M059J (cell line): ENCODE measurements at places on chromosomes 1 and 21.
A peak's percentile ranks its signal among the peaks of the same experiment; 100 is the strongest.

DNA sequence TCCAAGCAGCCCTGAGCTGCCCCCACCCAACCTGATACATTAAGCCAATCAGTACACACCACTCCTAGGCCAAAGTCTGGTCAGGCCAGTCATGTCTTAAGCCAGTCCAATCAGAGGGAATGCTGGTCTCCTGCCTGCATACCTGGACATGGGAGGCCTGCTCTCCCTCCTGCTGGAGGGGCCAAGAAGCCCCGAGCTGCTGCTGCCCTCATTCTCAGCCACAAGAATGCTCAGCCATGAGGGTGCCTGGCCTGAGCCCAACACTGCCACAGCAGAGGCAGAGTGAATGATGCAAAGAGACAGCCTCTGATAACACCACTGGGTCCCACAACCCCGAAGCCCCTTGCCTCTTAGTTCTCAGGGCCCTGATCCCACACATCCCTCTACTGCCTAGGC is 23.0 kb downstream of the CHD5 start:
- DNase-seq = peak; percentile 48

GRCh38 chr1:222950892-222951291 is 136.1 kb downstream of the DISP1 start:
- peak; percentile 27 for DNase-seq

DNA sequence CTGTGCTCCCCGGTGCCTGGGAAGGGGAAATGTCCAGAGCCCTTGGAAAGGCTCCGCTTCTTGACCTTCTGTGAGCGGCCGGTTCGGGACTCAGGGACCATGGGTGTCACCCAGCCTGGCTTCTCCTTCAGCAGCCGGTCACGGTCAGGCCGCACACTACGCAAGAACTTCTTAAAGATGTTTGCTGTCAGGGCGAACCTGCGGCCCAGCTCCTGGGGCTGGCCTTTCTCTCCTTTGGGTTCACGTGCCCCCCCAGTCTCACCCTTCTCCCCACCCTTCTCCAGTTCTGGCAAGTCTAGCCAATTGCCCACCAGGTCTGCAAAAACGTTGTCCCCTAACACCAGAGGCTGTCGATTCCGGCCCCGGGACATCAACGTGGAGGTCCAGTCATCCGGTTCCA is 12.1 kb downstream of the INKA2 start:
- DNase-seq = no peak

DNA sequence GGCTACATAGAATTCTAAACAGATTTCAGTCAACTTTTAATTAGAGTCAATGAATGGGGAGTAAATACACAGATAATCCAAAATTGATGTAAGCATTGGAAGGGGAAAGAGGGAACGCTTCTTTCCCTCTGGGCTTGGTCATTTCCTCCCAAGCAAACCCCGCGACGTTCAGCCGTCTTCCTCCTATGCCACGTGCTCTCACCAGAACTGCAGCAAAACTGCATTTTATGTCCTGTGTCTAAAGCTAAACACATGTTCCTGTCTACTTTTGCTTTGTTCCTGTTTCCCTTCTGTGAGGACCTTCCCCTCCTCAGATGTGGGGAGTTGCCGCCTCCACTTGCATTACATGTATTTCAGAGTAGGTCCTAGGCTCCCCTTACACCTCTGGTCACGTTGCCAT is 27.2 kb downstream of the UTP25 start:
- no peak for DNase-seq

DNA sequence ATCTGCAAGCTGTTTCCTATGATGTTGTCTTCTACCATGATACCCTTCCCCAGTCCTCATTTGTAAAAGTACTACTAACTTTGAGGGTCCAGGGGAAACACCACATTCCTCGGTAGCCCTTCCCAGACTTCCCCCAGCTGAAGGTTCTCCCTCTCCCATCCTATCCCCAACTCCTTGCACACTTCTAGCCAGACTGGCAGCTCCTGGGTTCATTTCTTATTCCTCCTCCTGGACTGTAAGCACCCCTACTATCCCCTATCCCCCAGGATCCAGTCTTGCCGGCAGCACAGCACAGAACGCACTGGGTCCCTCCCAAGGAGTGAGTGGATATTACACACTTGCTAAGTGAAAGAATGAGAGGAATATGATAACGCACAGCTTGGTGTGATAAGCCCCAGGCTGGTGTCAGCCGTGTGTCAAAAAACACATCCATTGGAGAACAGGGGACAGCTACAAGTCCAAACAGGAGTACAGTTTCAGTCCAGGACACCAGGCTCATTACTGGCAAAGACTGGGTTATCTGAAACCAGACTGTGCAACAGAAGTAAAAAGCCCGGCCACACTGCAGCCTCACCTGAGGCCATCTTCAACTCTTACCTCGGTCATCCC is 100.2 kb downstream of the SSBP3 start:
- no peak for DNase-seq

GRCh38 chr1:107669996-107670395 is 295.0 kb downstream of the VAV3 start:
- peak; percentile 92 for DNase-seq

DNA sequence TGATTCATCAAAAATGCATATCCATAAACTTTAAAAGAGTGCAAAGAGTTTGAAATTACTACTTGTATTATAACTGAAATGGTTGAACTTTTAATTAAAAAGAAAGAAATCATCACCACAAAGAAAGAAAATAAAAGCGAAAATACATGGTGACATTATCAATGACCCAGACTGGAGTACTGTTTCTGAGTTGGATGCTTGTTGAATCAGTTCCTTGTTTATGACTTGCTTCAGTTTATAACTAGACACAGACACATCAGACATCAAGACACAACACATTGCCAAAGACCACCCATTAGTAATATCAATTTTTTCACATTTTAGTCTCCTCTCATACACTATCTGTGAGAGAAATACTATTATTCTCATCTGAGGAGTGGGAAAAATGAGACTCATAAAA is 293.0 kb downstream of the MRPL39 start:
- DNase-seq = no peak

DNA sequence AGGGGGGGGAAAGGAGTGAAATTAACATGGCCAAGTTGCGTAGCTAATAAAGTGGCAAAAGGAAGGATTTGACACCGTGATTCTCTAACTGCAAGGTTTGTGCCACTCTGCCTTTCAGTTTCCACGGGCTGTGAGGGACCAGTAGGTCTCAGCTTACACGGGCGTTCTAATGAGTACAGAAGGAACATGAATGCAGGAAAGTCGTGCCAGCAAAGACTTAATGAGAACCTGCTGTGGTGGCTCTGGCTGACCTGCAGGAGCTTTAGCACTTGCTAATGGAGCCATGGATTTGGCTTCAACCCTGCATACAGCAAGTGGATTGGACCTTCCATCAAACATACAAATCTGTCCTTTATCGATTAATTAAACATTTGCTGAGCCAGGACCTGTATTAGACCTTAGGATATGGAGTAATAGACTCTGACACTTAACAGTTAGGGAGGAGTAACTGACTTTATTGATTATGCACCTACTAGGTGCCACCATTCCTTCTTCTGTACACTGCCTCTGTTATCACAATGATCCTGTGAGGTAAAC is 15.1 kb upstream of the PITHD1 start:
- no peak for DNase-seq

DNA sequence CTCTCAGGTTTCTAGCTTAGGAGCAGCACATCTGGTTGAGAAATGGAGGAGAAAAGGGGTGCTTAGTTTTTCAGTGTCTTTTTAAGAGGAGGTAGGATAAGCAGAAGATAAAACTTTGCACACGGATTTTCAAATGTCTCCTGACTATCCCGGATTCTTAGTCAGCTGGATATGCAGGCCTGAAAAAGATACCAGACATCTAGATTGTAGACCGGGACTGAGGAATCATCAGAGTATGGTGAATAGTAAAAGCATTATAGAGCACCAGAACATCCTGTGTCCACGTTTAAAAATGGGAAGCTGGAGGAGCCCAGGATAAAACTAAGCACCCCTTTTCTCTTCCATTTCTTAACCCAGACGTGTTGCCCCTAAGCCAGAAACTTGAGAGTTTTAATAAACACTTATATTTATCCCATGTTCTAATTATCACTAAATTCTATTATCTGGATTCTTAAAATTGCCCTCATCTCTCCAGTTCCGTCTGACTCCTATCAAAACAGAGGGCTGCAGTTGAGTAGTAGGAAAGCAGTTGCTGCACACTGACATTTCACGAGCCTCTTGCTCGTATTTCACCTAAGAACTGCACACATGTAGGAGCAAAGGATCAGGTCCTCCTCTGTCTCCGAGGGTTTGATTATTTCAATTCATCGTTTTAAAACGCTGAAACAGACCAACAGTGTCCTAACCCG is 609 bp downstream of the PIGK start:
- peak; percentile 44 for DNase-seq

DNA sequence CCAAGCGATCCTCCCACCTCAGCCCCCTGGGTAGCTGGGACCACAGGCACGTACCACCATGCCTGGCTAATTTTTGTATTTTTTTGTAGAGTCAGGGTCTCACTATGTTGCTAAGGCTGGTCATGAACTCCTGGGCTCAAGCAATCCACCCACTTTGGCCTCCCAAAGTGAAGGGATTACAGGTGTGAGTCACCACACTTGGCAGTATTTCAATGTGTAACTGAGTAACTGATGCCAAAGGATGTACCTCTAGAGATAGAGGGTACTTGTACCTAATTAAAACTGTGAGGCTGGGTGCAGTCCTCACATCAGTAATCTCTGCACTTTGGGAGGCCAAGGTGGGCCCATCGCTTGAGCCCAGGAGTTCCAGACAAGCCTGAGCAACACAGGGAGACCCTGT is 258.7 kb upstream of the DMRTA2 start:
- peak; percentile 61 for DNase-seq

- no peak for DNase-seq
These were observed 57.1 kb downstream of the TGFB2 start for GRCh38 chr1:218401998-218402785.

DNA sequence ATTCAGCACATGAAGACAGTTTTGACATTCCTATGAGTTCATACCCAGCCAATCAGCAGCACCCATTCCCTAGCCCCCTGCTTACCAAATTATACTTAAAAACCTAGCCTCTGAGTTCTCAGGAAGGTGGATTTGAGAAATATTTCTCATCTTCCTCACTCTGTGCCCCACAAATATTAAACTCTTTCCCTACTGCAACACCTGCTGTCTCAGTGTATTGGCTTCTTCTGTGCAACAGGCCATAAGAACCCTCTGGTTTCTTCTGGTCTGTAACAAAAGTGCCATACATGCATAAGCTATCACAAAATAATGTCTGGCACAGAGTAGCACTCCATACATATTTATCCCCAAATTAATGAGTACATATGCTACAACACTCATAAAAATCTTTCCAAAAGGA is 387.4 kb upstream of the CAMK1G start:
- DNase-seq = no peak

GRCh38 chr21:29034678-29035077 is 10.2 kb downstream of the USP16 start:
- DNase-seq = no peak

GRCh38 chr1:89822109-89822962 is 1.5 kb downstream of the LRRC8D start:
- no peak for DNase-seq

GRCh38 chr1:18556364-18556763 is 74.3 kb upstream of the PAX7 start:
- peak; percentile 41 for DNase-seq

DNA sequence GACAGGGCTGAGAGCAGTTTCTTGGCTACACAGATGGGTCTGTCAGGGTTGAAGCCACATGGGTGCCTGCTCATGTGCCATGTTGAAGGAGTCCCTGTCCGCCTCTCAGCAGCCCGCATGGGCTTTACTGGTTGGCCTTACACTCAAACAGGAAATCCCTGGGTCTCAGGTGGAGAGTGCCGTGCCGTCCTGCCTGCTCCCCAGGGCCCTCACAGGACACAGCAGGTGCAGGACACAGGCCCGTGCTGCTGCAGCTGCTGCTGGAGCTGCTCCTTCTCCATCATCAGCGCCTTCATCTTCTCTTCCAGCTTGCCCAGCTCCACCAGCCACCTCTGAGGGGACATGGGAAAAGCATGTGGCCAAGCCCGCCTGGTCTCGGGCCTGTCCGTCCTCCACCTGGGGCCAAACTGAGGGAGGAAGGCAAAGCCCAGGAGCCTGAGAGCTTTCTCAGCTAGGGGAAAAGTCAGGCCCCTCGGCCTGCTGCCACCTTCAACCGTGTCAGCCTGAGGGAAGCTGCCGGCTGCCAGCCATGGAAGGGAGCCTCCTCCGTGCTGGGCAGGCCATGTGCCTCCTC is 5.5 kb downstream of the SLFNL1 start:
- DNase-seq = no peak

- DNase-seq = no peak
These were observed 5.6 kb upstream of the OR6K2 start for GRCh38 chr1:158706096-158706495.

DNA sequence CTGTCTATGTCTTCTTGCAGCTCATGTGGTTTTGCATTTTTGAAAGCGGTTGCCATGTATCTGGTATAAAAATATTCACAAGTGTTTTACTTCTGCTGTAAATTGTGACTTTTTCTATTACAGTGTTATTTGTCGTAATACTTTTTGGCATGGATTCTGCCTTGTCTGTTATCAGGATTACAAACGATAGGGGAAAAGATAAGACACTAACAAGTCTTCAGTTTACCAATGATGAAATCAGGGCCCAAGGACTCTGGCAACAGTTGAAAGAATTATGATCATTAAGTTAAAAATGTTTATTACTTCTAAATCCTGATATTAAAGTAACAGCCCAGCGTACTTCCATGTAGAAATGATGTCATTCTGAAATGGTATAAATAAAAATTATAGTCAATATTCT is 298.8 kb downstream of the KIF26B start:
- DNase-seq = no peak

DNA sequence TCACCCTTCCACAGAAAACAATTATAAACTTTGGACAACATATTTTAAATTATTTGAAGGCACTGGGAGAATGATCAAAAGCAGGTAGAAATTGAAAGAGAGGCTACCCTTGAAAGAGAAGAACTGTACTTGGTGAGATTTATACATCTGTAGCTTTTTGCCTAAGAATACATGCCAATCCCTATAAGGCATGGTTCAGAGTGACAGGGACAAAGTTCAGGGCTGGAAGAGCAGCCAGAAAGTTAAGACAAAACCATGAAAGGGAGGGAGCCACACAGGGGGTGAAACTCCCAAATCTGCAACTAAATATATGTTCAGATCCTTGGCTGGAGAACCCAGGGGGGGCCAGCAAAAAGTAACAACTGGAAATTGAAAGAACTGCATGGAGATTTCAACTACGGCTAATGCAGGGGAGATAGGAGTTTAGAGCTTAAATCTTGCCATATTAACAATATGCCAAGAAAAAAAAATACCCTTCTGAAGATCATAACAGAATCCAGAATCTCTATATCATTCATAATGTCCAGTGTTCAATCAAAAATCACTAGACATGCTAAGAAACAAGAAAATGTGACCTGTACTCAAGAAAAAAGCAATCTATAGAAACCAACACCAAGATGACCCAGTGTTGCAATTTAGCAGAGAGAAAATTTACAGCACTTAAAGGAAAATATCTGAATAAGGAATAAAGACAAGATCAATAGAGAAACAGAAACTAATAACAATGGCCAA is 25.5 kb downstream of the PACC1 start:
- DNase-seq = no peak

- DNase-seq = no peak
These were observed 41.0 kb downstream of the SDC3 start for GRCh38 chr1:30867537-30867936.
